NCI-H460 (cell line): ENCODE measurements at places on chromosomes 6 and 20. TPM values are rescaled to one million over a fixed set of nuclear protein-coding genes. Genes with fewer than 3 reads are reported as not detected.

DNA sequence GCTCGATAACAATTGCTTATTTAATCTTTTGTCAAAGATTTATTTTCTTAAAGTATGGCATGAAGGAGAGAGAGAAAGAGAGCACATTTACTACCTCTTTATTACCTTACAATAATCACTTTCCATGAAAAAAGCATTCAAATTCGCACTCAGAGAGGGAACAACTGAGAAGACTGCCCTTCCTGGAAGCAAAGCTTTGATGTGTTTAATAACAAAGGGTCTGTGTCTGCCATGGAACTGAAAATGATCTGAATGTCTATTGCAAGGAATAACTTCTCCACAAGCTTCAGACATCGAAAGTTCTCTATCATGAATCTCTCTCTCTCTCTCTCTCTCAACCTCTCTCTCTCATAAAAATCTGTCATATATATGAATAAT is 308.9 kb downstream of the HDGFL1 start:
- no peak for DNase-seq

DNA sequence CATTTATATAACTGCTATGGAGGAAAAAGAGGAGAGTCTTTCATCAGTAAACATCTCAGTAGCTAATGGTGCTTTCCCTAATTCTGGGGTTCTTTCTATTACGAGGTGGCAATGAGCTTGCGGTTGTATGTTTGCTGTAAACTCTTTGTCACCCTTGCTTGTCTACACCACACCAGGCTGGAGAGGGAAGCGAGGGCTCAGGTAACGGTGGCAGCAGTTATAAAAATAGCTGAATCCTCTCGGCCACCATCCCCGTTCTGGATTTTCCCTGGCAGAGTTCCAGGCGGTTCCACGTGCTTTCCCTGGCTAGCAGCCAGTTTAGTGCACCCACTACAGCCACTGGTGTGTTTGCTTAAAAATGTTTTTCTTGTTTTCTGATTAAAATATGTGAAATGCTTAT is 39.0 kb downstream of the MAS1 start:
- DNase-seq = no peak

DNA sequence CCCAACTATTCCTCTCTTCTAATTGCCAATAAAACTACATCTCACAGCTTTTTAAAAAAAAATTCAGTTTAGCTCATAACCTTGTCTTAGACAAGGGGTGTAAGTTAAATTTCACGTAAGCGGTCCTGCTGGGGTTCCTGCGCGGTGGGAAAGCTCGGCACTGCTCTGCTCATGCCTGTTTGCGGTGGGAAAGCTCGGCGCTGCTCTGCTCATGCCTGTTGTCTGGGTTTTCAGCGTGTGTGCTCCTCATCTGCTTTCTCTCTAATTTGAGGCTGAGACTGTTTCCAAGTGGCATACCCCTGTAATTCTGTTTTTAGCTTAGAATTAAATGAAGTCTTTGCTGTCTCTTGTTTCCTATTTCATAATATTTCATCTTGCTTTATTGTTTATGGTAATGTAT is 18.6 kb downstream of the ARID1B start:
- DNase-seq = no peak

GRCh38 chr20:50488236-50488806 is 21.9 kb upstream of the PTPN1 start:
- no peak for DNase-seq

- DNase-seq = no peak
These were observed 169.6 kb downstream of the MTHFD1L start for GRCh38 chr6:151034825-151035781.

- no peak for DNase-seq
These were observed 7.1 kb upstream of the DST start for GRCh38 chr6:56649782-56650181.

DNA sequence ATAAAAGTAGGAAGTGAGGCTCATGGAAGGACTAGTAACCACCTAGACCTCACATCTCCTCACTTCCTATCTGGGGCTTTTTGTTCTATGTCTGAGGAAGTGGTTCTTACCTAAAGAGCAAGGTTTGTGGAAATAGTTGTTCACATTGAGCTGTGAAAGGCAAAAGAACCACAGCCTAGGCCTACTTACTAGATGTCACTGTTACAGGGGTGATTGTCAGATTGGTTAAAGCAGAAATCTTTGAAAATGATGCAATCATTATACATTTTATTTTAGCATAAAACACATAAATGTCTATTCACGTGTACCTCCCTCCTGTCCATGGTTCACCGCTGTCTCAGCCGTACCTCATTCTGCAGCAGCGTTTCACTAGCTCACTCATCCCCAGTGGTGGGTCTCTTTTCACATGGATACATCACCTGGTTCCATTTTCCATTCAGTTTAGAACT is 268.8 kb downstream of the TMEM242 start:
- DNase-seq = no peak

DNA sequence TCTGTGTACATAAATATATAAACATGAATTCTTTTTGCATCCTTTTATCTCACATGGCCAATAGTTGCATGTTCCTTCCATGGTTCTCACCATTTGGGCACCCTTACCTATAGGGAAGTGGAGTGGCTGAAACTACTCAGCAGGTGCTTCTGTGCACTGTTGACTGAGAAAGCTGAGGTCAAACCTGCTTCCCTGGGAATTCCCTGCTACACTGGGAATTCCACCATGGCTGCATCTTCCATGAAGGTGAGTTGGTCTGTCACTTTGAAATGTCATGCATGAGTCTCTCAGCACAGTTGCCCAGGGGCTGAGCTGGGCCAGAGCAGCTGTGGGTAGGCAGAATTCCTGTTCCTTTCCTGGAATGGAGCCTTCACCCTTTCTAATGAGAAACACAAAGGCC is 193.8 kb upstream of the PRSS16 start:
- DNase-seq = no peak

DNA sequence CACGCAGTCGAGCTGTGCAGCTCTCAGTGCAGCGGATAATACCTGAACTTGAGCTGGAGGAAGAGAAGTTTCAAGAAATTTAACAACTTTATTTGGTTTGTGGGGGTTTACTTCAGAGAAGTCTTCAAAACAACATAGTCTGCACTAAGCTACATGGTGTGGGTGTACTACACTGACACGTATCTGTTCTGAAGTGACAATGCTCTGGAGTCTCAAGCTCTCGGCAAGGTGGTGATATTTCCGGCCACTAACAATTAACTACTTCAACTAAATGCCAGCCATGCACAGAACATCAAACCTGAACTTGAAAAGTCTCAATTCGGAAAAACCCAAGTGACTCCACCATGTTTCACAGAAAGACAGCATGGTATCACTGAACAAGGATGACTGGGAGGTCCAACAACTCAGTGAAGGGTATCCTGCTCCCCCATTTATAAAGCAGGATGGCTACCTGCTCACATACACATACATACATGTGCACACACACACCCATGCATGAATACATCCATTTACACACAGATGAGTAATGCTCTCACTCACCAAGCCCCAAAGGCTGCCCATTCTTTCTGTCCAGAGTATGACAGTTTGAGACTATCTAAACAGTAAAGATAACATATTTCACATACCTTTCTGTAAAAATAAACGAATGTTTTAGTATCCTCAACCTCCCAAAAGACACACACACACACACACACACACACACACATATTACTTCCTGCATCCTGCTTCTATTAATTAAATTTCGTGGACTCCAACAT is 15.4 kb upstream of the ANKRD60 start:
- no peak for DNase-seq

DNA sequence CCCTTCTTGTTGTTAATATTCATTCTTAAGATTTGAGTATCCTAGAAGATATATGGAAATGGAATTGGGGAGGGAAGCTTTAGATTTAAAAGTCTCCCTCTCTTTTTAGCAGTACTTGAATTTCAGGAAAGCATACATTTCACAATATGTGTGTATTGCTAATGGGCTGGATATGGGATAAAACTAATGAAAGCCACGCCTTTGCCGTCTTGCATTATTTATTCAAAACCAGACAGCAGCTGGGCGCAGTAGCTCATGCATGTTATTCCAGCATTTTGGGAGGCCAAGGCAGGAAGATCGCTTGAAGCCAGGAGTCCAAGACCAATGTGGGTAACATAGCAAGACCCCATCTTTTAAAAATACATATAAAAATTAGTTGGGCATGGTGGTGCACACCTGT is 121.6 kb upstream of the TIAM2 start:
- DNase-seq = no peak

DNA sequence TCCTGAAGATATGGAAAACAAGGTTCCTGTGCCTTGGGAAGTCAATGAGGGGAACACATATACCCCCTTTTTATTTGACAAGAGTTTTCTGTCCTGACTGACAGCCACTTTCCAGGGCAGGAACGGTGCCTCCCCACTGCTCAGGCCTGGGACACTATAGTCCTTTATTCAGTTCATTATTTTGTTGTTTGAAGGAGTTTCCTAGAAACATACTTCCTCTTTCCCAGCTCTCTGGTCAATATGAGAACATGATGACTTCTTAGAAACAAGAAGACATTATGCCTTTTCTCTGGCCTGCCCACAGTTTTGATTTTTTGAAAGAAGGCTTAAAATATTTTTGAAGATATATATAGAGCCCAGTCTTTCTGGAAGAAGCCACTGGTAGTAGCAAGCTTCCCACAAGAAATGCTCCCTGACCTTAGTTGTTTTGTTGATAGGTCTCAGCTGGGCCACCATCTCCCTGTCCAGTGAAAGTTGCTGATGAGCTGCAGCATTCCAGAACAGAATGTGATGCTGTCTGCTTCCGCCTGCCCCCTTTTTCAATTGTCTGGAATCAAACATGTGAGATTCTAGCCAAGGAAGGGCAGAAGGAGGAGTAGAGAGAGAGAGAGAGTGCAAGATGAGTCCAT is 350.0 kb upstream of the PRND start:
- DNase-seq = no peak

DNA sequence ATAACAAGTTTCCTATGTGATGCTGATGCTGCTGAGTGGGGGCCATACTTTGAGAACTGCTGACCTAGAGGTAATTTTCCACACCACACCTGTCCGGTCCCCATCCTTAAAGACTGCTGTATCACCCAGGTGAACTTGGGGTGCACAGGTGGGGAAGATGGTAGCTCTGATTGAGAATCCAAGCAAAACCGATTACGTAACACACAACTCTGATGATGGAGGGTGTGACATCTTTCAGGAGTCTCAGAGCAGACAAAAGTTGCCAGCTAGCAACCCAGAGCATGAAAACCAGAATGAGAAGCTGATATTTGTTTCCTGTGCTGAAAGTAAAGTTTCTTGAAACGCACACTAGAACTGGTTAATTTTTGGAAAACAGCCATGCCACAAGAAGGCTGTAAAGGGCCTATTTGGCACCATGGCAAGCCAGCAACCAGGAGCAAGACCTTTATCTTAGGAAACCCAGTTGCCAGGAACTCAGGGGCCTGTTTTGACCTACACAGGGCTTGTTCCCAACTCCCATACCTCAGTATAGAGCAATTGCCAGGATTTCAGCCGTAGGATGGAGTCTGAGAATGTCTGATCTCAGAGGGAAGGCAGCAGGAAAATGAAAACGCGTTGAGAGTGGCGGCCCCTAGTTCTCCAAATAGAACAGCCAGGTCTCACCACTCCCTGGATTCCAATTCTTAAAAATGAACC is 21.6 kb upstream of the TBC1D7 start:
- no peak for DNase-seq

DNA sequence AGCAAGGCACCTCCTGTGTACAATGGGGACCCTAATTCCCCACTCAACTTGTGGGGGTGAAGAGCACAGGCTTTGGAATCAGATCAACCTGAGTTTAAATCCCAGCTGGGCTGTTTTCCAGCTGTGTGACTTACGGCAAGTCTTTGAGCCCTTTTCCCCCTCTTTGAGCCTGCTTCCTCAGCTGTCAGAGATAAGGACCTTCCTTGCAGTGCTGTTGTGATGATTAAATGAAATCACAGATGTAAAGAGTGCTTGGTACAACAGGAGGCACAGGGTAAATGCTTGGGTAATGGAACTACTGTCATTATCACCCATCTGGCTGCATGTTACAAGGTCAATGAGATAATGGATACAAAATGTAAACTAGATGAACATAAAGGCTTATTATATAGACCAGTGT is 3.2 kb downstream of the SNX21 start:
- DNase-seq = no peak

DNA sequence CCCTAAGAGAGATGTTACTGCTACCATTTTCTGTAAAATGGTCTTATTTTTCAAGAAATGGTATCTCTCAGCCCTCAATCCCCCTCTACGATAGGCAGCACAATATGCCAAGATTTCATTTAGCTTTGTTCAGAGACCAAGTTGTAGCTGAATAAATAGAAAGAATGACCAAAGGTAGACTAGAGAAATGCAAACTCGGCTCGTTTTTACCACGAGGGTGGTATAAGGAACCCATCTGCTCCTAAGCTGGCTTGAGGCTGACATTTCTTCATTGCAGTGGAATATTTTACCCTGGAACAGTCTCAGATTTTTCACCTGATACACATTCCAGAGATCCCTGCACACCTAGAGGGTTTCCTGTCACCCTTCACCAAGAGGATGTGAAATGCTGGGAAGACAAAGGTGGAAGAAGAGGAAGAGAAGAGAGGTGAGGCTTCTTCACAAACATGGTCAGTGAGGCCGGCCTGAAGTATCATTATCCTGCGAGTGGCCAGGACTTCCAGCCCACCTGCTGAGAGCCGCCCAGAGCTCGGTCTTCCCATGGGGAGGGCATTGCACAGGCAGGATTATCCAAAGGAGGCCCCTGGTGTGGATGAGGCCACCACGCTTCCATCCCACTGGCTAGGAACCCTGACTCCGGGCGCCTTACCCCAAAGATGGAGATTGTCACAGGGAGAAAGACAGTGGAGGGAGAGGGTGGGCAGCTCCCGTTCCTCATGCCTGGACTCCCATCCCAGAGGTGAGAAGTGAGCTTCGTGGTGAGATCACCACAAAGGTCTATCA is 57.1 kb upstream of the AFDN start:
- DNase-seq = no peak

DNA sequence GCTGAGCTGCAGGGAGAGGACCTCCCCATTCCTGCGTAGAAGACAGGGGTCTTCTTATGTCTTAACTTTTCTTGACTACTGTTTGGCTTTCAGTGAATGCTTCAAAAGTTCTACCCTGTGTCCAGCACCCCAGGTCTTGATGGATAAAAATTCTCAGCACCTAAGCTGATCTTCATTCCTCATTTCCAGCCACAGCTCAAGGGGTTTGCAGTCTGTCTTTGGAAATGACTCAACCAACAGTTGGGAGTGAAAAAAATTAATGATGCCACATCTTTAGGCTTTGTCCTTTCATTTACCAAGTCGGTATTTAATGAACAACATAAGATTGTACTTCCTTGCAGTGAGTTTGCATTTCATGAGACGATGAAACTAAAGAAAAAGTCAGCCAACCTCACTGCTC is 40.3 kb downstream of the PRDM1 start:
- no peak for DNase-seq

- no peak for DNase-seq
These were observed 51.4 kb downstream of the TXLNB start for GRCh38 chr6:139240161-139241010.

The SIM1 gene
- not detected in 2 replicates for total RNA-seq

The SLC17A3 gene
- total RNA-seq = not detected in 2 replicates

The NKX2-4 gene
- total RNA-seq = not detected in 2 replicates

The HDGFL1 gene
- not detected in 2 replicates for total RNA-seq

The FAM83B gene
- total RNA-seq = 0.07 TPM in 1 of 2 replicates, not detected in the other

The VIP gene
- not detected in 2 replicates for total RNA-seq

The OOEP gene
- not detected in 2 replicates for total RNA-seq
